Activated CD8-positive, alpha-beta memory T cell treated with anti-CD3 and anti-CD28 coated beads, Interleukin-2, amount 10 ng/mL, durations not matched to agents 7 days and 5 days (primary cell): ENCODE measurements at places on chromosomes 4 and X.

DNA sequence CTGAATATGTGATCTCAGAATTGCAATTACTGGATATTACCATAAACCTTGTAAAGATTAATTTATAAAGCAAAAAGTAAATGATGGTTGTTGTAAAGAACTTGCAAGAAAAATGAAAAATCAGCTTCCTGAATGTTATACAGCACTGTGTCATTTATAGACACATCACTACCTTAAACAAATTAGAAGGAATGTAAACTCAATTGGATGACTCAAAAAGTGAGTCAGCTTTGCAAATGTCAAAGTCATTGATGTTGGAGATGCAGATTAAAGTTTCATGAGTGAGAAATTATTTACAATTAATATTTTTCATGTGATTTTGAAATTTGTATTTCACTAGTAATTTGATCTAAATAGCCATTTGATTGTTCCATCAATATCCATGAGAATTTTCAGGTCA is 193.2 kb downstream of the RAPGEF2 start:
- DNase-seq = no peak

DNA sequence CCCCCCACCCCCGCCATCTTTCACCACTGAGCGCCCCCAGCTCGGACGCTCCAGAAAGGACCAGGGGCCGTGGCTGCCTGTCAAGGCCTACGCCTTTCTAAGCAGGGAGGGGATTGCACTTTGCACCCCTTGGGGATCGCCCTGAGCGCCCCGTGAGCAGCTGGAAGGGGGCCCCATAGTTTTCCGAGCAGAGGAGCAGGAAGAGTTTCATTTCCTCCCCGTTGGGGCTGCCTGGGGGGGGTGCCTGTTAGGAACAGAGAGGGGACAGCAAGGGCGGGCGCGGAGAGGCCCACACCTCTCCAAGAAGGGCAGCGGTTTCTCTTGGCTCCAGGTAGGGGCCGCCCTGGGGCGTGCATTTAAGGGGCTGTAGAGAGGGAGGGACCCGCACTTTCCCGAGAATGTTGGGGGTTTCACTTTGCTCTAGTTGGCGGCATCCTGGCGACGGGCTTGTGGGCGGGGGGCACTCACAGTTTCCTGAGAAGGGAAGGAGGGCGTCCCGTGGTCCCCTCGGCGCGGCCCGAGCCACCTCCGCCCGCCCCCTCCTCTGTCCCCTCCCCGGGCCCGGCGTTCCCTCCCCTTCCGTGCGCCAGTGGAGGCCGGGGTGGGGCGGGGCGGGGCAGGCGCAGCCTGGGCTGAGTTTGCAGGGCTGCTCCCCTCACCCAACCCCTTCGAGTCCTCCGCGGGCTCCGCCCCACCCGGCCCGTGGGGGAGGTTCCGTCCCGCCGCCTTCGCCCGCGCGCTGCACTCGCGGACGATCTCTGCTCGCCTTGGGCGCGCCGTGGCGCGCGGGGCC is 82.3 kb upstream of the CD99 start:
- DNase-seq = peak; percentile 93

DNA sequence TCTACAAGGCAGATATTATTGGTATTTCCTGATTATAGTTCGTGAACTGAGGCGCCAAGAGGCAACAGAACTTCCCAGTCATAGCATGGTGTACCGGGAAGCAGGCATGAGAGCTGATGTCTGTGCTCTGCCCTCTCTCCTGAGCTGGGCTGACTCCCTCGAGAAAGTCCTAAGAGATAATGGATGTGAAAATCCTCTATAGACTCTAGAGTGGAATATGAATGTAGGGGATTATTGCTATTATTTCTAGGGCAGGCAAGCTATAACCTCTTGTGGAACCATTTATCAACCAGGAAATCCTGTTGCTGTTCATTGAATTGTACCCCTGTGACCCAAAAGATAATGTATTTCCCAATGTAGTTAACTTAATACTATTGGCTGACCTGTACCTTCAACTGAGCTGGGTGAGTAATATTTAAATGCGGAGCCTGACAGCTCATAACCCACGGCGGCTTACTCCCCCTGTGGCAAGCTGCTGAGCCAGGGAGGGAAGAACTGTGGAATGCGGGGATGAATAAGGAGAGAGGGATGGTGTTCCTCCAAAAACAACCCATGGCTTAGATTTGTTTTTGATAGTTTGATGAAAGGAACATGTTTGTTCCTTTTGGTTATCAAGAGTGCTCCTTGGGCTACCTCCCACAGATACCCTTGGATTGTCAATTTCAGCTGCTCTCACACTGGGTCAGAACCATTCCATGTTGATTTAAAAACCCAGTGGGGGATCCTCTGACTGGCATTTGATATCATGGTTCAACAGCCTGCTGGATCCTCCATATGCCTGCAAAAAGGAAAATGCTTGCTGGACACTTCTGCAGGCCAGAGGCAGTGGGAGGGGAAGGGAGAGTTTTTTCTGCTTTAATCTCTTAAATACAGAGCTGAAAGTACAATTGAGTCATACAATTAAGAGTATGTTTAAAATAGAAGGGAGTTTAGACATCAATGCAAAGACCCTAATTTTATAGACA is 339.0 kb upstream of the BOD1L1 start:
- no peak for DNase-seq

- DNase-seq = no peak
These were observed 34.3 kb downstream of the SHROOM4 start for GRCh38 chrX:50779694-50780093.

- no peak for DNase-seq
These were observed 85.0 kb downstream of the NFKB1 start for GRCh38 chr4:102586002-102586643.

DNA sequence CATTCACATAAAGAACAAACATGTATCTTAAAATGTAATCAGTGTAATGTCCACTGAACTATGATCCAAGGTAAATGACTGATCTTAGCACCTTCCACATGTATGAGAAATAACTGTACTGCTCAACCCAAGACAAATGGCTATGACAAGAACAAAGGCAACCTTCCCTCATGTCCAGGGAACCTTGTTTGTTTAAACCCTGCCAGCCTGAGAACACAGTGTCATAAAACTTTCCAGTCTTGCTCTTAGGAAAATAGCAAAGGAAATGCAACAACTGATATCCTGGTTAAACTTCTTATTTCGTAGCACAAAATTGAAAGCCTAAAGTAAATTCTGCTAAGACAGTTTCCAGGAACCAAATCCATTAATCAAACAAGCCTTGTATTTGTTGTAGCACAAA is 494.3 kb downstream of the IL15 start:
- no peak for DNase-seq

DNA sequence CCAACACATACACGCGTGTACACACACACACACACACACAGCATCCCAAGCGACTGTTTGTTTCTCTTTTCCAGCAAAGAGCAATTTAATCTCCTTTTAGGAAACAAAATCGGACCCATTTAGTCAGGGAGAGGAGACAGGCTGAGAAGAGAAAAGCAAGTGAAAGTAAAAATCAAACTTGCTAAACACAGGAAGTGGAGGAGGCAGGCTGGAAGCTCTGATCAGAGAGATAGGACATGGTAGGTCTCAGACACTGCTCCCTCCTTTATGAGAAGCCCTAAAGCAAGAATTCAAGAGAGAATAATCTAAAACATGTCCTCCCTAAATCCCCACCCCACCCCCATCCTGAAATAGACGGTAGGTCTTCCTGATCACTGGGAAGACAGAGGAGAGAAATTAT is 62.3 kb downstream of the GPC3 start:
- peak; percentile 41 for DNase-seq

- DNase-seq = no peak
These were observed 59.0 kb downstream of the ELF4 start for GRCh38 chrX:130051176-130051845.

- DNase-seq = no peak
These were observed 138.1 kb downstream of the MID1 start for GRCh38 chrX:10482261-10482660.

GRCh38 chr4:24235618-24236017 is 345.8 kb upstream of the PPARGC1A start:
- DNase-seq = no peak

- no peak for DNase-seq
These were observed 82.8 kb downstream of the LNX1 start for GRCh38 chr4:53508446-53508845.

DNA sequence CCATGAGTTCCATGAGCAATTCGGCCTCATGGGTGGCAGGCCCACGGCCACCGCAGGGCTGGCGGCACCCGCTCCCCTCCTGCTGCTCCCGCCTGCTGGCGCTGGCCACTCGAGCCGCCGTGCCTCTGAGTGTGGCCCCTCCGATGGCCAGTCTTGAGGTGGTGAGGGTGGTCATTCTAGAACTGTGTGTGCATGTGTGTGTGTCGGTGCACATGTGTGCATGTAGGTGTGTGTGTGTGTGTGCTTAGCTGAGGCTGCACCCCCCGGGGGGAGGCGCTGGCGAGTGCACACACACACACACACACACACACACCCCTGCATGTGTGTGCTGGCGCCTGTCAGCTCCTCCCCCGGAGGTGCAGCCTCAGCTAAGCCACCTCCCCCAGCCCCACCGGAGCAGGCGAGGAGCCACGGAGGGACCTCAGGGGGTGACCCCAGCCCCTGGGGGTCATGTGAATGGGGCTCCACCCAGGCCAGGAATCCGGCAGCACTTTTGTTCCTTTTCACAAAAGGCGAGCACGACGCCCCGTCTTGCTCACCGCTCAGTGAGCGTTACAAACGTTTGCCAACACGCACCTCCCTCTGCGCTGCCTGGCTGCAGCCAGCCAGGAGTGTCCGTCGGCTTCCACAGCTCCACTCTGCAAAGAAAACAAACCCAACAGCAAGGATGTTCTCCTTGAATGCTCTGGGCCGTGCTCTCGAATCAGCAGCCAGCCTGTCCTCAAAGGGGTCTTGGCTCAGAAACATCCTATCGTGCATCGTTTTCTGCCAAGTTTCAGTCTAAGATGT is 29.9 kb downstream of the FGFRL1 start:
- DNase-seq = no peak

DNA sequence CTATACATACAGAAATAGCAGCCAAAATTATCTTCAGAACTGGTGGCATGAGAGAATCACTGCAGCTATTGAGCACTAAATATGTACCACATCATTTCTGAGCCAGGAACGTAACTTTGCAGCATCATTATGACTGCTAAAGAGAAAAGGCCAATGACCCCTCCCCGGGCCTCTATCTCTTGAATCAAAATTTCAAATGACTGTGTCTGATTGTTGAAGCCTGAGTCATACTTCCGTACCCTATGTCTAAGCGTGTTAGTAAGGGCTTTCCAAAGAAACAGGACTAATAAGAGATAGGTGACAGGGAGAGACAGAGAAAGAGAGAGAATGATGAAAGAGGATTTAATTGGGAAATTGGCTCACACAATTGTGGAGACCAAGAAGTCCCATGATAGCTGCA is 445.5 kb upstream of the SPANXN1 start:
- DNase-seq = no peak

DNA sequence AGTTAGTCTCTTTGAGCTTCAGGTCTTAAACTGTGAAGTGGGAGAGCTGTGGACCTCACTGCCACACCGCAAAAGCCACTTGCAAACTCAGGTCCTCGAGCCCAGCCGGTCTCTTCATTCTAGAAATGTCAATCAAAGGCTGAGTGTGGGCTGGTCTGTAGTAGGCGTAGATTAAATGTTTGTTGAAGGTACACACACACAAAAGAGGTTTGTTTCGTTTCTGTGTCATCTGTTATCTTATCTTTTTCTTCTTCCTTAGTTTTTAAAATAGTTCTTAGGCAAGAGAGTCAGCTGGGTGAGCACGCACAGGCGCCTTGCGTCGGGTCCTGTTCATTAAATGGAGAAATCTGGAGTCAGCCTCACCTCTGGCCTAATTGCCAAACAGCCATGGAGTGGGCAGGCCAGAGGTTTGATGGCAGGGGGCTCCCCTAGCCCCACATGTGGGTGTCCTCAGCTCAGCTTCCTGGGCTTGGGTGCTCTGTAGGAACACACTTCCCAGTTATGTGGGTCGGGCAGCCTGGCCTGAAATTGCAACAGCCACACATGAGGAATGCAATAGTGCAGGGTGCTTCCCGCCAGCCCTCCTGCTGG is 836 bp upstream of the PSAPL1 start:
- DNase-seq = no peak

GRCh38 chrX:22159071-22159470 is 113.6 kb upstream of the CBLL2 start:
- no peak for DNase-seq

- DNase-seq = no peak
These were observed 5.4 kb downstream of the CPE start for GRCh38 chr4:165384186-165384585.

- no peak for DNase-seq
These were observed 195.4 kb upstream of the PGRMC2 start for GRCh38 chr4:128483041-128483440.

- no peak for DNase-seq
These were observed 1477.0 kb downstream of the PCDH7 start for GRCh38 chr4:32196950-32197688.

DNA sequence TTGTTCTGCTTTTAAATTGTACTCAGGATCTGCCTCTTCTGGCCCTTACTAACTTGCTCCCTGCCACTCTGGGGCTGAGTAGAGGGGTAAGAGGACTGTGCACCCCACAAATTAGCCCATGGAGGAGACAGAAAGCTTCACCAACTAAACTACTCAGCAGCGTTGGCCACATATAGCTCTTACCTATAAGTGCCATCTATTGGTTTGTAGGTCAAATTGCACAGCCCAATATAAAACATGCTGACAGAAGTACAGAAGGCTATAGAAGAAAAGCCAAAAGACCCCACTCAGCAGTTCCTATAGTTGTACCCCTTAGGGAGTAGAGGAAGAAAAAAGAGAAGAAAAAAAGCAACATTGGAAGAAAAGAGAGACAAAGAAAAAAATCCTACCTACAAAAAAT is 341.2 kb upstream of the FMR1 start:
- DNase-seq = no peak

DNA sequence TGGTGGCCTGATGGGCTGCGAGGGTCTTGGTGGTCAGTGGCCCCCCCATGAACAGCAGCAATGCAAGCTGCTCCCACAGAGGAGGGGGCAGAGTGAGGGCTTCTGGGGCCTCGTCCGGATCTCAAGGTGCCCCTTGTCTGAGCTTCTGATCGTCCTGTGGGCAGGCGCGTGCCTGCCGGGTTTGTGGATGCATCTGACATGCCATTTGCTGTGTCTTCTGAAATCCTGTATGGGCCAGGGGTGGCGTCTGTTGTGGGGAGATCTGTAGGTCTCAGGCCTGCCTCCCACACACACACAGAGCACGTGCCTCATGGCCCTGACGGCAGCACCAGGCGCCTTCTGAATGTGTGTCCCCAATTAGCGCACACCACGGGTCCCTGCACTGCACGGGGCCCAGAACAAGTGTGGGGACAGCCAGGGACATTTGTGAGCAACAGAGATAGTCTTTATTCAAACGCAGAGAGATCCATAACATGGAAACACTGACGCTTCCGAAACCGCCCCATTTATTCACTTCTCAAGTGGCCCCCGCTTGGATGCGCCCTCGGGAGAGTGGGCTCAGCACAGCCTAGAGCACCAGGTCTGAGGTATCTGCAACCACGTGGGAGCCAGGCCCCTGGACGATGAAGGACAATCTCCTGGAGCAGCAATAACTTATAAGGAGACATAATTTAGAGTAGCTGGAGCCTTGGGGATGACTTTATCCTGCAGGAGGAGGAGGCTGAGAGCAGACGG is 5.7 kb downstream of the SPON2 start:
- DNase-seq = no peak
